ENCODE measurements at places on chromosomes 12 and 14. TPM values are rescaled to one million over a fixed set of nuclear protein-coding genes. Genes with fewer than 3 reads are reported as not detected.

DNA sequence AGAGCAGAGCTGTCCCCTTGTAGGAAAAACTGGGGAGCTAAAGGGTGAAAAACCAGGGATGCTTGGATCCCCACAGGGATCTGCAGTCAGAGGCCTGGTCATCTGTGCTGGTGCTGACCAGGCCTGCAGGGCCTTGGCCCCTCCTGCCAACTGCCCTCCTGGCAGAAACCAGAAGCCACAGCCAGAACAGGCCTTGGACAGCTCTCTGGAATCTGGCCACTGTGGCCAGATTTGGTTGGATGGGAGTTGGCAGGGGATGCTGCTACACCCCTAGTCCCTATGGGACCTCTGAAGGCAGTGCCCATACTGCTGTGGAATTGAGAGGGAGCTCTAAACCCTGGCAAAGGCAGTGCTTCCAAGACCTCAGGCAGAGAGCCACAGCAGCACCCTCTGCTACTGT is 9.2 kb upstream of the GPX2 start:
- no peak for DNase-seq

DNA sequence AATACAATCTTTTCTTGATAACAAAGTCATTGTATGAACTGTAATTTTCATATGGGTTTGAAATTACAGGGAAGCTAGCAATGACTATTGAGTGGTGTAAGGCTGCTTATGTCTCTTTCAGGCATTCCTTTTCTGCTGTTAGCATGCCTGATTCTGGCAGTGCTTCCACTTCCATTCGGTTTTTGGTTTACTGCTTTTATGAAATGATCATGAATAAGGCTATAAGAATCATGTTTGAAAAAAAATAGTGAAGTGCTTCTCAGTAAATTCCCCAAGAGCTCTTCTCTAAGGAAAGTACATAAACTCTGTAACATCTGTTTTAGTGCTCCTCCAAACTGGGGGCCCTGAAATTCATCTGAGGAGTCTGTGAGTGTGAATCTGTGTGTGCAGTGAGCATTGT is 434.0 kb upstream of the RGS6 start:
- no peak for DNase-seq

The TAS2R8 gene
- total RNA-seq = not detected

The ABCB9 gene
- 8.9 TPM for total RNA-seq

Measured in A673 (cell line).